SK-N-MC (cell line): ENCODE measurements at places on chromosomes 5 and 9.

DNA sequence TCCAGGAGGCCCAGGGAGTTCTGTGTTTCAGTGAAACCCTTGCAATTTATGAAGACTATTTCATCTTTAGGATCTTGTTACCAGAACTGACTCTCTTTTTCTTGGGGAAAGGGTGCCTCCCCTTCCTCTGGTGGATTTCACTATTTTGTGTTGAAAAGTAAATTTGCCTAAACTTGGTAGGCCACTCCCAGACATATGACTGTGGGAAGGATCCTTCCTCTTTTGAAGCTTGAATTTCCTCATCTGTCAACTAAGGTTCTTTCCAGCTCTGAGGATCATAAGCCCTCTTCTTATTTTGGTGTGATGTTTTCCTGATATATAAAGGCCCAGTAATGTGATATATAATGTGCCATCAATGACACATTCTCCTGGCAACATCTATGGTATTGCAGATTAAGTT, 59.1 kb upstream of the ZFAND5 start:
- no peak for DNase-seq

GRCh38 chr9:135888126-135888765, 19.1 kb downstream of the CAMSAP1 start:
- no peak for DNase-seq

GRCh38 chr5:160792732-160793529, 59.1 kb downstream of the ATP10B start:
- no peak for DNase-seq

DNA sequence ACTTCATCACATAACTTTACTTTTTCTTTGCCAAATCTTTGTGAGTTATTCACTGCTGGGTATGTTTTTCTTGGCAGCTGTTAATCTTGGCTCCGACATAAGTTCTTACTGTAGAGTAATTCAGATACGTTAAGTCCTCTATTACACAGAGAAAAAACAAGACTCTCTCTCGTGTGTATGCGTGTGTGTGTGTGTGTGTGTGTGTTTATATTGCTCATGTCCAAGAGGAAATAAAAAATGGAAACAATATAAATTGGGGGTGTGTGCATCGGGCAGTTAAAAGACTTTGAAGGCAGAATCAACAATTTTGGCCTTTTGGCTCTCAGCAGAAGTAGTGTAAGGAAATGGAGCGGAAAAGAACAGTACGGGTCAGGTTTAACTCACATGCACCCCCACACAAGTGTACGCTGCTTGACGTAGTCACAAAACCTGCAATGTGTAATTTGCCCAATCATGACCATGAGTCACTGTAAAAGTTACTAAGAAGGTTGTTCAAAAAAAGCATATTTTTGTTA, 67.2 kb upstream of the IFNE start:
- no peak for DNase-seq

DNA sequence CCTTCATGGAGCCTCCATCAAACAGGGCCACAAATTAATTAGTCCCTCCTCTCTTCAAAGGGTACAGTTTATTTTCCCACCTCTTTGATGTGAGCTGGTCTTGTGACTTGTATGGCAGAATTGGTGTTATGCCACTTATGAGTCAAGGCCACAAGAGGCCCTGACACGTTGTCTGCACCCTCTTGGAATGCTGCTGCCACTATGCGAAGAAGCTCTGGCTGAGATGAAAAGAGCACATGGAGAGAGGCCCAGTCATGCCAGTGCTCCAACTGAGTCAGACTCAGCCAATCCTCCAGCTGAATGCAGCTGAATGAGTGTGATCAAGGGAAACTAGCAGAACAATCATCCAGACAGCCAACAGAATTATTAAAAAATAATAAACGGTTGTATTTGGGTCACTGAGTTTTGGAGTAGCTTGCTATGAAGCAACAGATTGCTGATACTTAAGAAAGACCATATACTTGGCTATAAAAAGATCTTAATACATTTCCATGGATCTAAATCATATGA, 128.3 kb downstream of the MARCHF11 start:
- DNase-seq: no peak

DNA sequence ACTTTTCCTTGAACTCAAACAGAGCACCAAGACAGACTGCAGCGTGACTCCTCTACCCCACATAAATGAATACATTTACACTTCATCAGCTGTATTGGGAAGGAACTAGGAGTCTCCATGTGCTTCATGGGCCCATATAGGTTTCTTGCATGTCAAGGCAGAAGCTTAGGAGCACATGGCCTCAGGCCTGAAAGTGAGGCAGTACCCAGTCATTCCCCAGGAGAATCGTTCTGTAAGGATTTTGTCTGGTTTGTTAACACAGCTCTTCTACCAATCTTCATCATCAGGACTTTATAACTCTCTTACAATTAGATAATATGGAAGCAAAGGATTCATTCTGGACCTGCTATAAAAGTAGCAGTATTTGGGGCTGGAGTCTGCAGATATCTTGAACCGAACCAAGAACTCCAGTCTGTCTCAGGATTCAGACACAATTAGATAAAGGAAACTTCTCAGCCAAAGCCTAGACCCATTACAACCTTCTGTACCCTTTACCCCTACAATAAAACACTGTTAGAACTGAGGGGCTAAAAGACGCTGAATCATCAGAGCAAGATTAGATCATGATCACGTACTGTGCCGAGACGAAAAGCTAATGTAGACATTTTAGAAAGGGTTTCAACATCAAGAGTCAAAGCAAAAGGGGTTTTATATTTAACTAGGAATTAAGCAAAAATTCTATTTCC, 385.5 kb upstream of the SLC30A5 start:
- DNase-seq: no peak

DNA sequence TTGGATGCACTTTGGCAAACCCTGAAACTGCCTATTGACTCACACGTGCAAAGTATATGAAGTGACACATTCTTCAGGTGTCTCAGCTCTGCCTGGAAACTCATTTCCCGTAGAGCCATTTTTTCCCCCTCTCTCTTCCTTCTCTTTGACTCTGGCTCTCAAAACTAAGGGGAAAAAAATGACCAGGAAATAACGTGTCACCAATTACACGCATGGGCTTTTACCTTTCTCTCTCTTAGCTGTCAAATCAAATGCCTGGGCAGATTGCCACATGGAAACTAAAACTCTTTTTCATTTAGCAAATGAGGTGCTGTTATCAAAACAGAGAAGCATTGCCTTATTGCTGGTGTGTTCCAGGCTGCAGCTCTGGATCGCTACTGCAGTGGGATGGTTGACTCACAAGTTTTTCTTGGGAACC, 18.3 kb upstream of the IFNK start:
- no peak for DNase-seq

DNA sequence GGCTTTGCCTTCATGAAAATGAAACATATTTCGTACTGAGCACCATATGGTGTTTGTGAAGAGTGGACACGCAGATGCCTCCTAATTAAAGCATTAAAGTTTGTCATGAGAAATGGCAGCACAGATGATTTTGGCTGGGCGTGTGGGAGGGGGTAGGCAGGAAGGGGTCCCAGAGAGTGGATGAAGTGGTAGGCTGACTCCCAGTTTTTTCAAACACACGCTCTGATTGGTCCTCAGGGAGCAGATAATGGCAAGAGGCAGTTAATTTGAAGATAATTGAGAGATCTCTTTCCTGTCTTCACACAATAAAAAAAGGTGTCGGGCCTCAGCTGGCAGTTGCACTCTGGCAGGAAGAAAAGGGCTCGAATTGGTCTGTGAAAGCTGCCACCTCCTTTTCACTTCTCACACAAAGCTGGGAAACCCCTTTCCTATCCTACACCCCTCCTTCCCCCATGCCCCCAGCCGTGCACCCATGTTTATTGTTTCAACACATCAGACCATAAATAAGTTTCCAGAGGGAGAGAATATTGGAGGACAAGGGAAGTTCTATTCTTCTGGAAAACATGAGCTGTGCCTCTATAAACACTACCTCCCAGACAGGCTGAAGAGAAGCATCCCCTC, 429.6 kb downstream of the ARHGEF28 start:
- DNase-seq: no peak

GRCh38 chr5:139849942-139850341, 54.3 kb downstream of the PSD2 start:
- no peak for DNase-seq

- DNase-seq: no peak
Measured at GRCh38 chr5:19625562-19625961, 362.4 kb downstream of the CDH18 start.

GRCh38 chr5:398475-399295, 44.3 kb upstream of the EXOC3 start:
- no peak for DNase-seq

- DNase-seq: no peak
Measured at GRCh38 chr9:23677446-23677845, 148.6 kb downstream of the ELAVL2 start.

GRCh38 chr9:91118704-91119025, 243.1 kb downstream of the AUH start:
- DNase-seq: no peak

- DNase-seq: no peak
Measured at GRCh38 chr9:17134396-17135294, at the start of gene CNTLN. Gene CNTLN (plus strand): TSS chr9:17135040. CDS start chr9:17135066, 26 bp downstream.

DNA sequence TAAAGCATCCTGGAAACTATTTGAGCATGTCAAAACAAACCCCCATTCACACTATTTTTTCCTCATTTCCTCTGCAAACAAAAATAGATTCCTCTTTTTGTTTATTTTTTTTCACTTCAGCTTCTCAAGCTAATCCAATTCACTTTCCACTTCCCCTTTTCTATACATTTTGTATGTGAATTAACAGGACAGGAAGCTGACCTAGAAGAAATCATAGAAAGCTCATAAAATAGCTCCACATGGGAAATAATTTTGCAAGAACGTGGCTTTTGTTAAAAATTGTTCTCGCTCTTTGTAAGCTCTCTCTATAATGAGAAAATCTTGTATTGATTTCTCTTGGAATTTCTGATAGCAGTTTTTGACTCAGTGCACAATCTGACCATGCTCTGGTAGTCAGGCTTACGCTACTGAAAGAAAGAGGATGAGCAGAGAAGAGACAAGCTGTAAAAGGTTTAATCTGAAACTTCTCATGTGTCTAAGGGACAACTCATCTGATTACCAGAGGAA, 215.8 kb downstream of the ADAMTS12 start:
- no peak for DNase-seq

DNA sequence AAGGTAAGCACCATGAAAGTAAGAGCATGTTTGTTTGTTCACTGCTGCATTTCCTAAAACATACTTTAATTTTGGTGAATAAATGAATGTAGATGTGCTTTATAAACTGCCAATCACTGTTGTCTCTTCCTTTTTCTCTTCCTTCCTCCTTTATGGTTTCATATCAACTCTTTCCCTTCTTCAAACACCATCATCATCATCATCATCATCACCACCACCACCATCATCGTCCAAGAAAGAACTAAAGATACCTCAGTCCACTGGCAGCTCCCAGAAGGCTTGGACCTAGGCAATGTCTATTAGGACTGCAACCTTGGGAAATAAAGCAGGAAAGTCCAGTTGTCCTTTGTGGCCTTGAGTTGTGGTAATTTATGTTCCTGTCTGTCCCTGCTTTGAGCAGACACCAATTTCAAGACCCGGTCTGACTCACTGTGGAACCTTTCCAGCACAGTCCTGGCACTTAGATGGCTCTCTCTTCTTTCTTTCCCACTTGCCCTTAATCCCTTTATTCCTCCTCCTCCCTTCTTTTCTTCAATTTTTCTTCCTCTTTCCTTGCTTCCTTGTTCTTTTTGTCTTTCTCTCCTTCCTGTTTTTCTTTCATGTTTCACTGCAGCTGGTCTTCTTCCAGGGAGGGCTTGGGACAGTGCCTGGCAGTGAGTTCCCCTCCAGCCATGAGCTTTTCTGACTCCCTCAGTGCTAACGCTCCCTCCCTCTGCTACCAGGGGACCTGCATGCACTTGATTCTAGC, 99.3 kb downstream of the ANGPTL2 start:
- no peak for DNase-seq

DNA sequence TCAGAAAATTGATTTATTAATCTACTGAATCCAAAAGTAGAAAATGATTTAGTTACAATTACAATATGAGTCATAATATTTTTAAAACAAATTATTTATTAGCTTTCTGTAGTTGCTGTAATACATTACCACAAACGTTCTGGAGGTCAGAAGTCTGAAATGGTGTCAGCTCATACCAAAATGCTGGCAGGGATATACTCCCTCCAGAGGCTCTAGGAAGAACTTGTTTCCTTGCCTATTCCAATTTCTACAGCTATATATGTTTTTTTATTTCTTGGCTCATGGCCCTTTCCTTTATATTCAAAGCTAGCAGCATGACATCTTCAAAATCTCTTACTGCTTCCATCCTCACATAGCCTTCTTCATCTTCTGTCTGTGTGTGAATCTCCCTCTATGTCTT, 667.9 kb upstream of the ITGA1 start:
- DNase-seq: no peak

DNA sequence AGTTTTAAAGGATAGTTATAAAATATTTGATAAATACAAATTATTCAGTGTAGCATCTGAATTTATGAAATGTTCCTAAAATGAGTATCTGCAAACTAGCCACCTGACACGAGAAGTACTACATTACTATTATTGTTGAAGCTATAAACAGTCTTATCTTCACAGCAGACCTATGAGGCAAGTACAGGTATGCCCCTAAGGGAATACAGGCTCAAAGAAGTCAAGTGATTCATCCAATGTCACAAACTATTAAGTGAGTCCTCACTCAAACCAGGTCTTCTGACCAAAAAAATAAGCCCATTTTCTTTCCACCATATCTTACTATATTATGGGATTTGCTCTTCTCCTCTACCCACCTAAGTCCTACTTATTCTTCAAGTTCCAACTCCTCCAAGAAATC, 28.7 kb downstream of the STRBP start:
- no peak for DNase-seq
